Placental epithelial cell (primary cell): ENCODE measurements at places on chromosomes 7 and 10. TPM values are rescaled to one million over a fixed set of nuclear protein-coding genes. Genes with fewer than 3 reads are reported as not detected.

JCAD gene
- total RNA-seq, result 40.4 and 43.5 TPM in 2 replicates

CCDC136 gene
- total RNA-seq, result 0.65 and 1.2 TPM in 2 replicates

BICC1 gene
- total RNA-seq, result 0.39 TPM in 1 of 2 replicates, not detected in the other

GHRHR gene
- 2.0 TPM in 1 of 2 replicates, not detected in the other for total RNA-seq

RPEL1 gene
- not detected in 2 replicates for total RNA-seq

NPTX2 gene
- 0.22 and 0.39 TPM in 2 replicates for total RNA-seq

SNCG gene
- total RNA-seq, result 1.3 and 1.6 TPM in 2 replicates

BLNK gene
- total RNA-seq, result 14.1 and 25.5 TPM in 2 replicates

CDH23 gene
- total RNA-seq, result 5.6 and 31.4 TPM in 2 replicates

GNGT1 gene
- total RNA-seq, result not detected in 2 replicates

H2BK1 gene
- total RNA-seq, result not detected in 2 replicates

ERV3-1 gene
- total RNA-seq, result 15.9 and 22.0 TPM in 2 replicates

PCLO gene
- total RNA-seq, result 2.0 and 2.1 TPM in 2 replicates

TRIM50 gene
- total RNA-seq, result not detected in 2 replicates

TMEM236 gene
- 0.39 and 0.43 TPM in 2 replicates for total RNA-seq

PDIA4 gene
- 233 and 420 TPM in 2 replicates for total RNA-seq

SKIDA1 gene
- 7.5 and 14.4 TPM in 2 replicates for total RNA-seq

MYH16 gene
- under 0.01 TPM in 1 of 2 replicates, not detected in the other for total RNA-seq

PTPRZ1 gene
- not detected in 2 replicates for total RNA-seq

PLEKHS1 gene
- total RNA-seq, result not detected in 2 replicates

KNDC1 gene
- 1.6 TPM in 1 of 2 replicates, not detected in the other for total RNA-seq

GFRA1 gene
- under 0.01 TPM in 2 replicates for total RNA-seq

IDE gene
- 14.5 and 32.3 TPM in 2 replicates for total RNA-seq

SPDYE8 gene
- total RNA-seq, result 0.43 TPM in 1 of 2 replicates, not detected in the other

CALHM3 gene
- total RNA-seq, result 0.22 and 0.39 TPM in 2 replicates

GAD2 gene
- not detected in 2 replicates for total RNA-seq

OR2A5 gene
- total RNA-seq, result not detected in 2 replicates

CLDN4 gene
- total RNA-seq, result 216 and 226 TPM in 2 replicates

PRKG1 gene
- 0.43 and 1.2 TPM in 2 replicates for total RNA-seq

CHCHD1 gene
- total RNA-seq, result 13.6 and 16.5 TPM in 2 replicates

ELMO1 gene
- not detected in 2 replicates for total RNA-seq

SORCS1 gene
- not detected in 2 replicates for total RNA-seq

SLC18A3 gene
- total RNA-seq, result 44.6 and 59.7 TPM in 2 replicates

ASB4 gene
- total RNA-seq, result under 0.01 and 0.65 TPM in 2 replicates

CH25H gene
- total RNA-seq, result not detected in 2 replicates

ATP6V0A4 gene
- under 0.01 and 4.1 TPM in 2 replicates for total RNA-seq

SUGCT gene
- total RNA-seq, result 2.4 and 3.1 TPM in 2 replicates
